Body of pancreas (tissue), 4 donors: ENCODE measurements at places on chromosomes 5 and 9.
A peak's percentile ranks its signal among the peaks of the same experiment; 100 is the strongest.

DNA sequence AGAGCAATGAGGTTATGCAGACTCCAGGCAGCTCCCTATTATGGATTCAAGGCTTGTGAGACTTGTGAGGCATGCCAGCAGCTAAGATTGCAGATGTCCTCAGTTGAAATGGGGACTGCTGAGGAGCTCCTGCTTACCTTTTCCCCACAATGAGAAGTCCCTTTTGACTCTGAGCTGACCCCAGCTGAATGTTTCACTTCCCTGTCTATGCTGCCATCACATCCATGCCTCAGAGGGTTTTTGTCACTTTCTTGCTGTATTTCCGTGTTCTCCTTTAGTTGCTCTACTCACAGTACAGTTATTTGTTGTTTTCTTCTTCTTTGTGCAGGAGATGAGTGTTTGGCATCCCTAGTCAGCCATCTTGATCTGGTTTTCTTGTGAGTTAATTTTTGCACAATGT lies 18.8 kb upstream of the OR2S2 start:
- DNase-seq: no peak

GRCh38 chr5:6730407-6730806 lies 17.2 kb downstream of the TENT4A start:
- no peak for DNase-seq

DNA sequence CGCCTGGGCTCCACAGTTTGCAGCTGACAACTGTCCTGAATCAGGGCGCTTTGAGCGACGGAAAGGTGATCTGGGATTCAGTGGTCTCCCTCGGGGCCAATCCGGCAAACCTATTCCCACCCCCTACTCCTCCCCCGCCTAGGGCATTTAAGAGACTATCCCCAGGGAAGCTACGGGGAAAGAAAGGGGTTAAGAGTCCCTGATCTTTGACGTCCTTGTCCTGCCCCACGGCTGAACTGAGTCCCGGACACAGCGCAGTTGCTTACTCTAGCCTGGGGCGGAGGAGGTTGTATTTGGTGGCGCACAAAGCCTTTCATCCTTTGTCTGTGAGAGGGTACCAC lies 3.4 kb downstream of the RORB start:
- DNase-seq: no peak

DNA sequence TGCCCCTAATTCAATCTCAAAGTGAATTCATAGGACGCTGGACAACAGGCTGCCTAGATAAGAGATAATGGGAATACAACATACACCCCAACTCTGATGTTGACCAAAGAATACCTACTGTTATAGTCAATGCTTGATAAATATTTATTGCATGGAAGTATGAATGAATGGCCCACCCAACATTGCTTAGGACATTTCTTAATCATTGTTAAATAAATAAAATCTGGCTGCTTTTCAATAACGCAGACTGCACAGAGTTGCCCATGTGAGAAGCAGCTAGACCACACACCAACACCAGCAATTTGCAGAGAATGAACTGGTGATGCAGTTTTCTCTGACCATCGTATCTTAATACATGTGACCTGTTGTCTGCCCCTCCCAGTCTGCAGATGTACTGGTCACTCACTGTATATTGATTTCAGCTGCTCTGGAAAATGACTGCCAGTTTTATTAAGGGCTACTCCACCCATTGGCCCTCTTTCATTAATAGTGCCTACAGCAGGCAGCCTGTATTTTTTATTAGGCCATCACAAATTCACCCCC lies 236.2 kb upstream of the WWC1 start:
- DNase-seq: no peak

GRCh38 chr9:134670042-134670525 lies 28.5 kb downstream of the COL5A1 start:
- no peak for DNase-seq

DNA sequence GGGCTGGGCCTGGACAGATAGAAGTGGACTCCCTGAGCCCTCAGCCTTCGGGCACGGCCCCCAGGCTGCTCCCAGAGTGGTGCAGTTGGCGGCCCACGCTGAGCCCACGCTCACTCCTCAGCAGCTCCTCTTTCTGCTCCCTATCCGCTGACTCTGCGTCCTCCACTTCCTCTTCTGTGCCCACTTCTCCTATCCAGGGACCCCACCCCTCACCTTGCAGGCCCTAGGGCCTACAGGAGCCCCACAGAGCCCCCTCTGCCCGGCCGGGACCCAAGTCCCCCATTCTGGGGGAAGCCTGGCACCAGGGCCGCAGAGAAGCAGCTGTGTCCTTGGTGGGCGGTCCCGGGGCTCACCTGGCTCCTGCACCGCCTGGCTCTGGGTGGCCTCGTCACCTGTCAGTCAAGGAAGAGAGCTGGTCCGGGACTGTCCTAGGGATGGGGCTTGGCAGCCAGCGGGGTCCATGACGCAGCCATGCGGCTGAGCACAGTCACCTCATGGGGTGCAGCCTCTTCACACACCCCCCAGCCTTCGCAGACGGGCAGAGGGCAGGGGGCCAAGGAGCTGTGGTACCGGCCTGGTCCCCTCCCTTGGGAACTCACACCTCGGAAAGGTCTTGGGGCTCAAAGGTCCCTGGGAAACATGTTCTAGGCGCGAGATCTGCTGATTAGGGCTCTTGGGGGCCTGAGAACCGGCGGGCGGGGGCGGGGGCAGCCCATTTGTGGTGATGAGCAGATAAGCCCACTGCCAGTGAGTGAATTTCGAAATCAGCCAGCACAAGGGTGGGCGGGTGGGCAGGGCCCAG lies 5.4 kb upstream of the NRARP start:
- peak; percentile 86 for DNase-seq

DNA sequence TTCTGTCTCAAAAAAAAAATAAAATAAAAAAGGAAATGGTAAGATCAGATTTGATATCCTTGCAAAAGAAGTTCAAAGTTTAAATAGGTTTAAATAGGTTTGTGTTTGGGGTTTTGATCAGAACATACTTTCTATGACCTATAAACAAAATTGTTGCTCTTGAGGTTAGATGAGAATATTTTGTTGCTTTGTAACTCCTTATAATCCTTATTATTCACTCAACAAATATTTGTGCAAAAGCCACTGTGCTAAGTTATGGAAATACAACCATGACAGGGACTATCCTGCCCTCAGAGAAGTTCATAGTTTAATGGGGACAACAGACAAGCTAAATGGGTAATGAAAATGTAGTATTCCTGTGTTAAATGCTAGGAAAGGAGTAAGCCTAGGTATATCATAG lies 71.5 kb downstream of the INVS start:
- no peak for DNase-seq

DNA sequence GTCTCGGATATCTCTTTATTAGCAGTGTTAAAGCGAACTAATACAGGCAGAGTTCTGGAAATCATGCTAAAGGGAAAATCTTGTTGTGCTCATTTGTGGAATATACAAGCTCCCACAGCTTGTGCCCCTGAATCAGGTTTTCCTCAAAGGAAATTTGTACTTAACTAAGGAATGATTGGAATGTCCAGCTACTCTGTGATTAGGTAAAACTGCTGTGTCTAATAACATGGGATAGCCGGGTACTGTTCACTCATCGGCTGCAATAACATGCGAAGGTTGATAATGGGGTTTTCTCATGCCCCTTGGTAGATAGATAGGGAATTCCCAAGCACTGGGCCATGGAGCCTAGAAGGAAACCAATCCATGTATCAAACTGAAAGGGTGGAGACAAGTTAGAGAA lies 306.7 kb downstream of the NR2F1-AS1 start:
- DNase-seq: no peak

- no peak for DNase-seq
These were observed 21.1 kb downstream of the GEMIN5 start for GRCh38 chr5:154916874-154917273.

- DNase-seq: no peak
These were observed 23.4 kb downstream of the RANBP17 start for GRCh38 chr5:170885256-170885655.

DNA sequence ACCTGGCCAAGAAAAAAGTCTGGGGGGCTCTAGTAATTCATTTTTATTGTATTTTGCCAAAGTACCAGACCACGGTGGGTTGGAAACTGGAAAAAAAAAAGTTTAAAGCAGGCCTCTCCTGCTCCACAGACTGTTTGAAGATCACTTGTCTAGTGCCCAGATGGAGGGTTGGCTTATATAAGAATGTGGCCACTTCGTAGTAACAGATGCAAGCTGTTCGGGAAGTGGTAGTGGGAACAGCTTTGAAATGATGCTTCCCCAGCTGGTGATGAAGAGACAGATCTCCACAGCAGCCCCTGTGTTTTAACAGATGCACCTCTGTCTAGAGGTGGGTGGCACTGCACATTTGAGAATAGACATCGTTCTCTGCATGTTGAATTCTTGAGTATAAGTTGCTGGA lies 54.3 kb upstream of the DMRT3 start:
- no peak for DNase-seq

DNA sequence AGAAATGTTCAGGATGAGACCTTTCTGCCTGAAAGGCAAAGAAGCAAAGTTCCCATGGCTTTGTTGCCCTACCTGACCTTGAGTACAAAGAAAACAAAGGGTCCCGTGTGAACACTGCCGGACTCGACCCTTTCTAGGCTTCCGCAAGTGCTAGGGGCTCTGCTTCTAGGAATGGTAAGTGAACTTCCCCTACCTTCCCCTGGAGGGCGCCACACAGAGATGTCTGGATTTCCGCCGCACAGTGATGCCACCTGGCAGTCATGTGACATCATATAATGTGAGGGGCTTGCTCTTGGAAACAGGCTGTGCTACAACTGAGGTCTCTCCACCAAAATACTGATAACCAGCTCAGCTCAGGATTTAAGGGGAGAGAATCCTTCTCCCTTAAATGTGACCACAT lies 56.6 kb downstream of the HSD17B3 start:
- no peak for DNase-seq

- DNase-seq: no peak
These were observed 87.8 kb upstream of the HSPA9 start for GRCh38 chr5:138663009-138663408.
